ENCODE measurements at places on chromosomes 11 and 22.
A peak's percentile ranks its signal among the peaks of the same experiment; 100 is the strongest.

GRCh38 chr11:73942010-73942409 lies 8.8 kb upstream of the DNAJB13 start:
- no peak for DNase-seq

GRCh38 chr11:77276271-77276670 lies 25.2 kb downstream of the GDPD4 start:
- no peak for DNase-seq

DNA sequence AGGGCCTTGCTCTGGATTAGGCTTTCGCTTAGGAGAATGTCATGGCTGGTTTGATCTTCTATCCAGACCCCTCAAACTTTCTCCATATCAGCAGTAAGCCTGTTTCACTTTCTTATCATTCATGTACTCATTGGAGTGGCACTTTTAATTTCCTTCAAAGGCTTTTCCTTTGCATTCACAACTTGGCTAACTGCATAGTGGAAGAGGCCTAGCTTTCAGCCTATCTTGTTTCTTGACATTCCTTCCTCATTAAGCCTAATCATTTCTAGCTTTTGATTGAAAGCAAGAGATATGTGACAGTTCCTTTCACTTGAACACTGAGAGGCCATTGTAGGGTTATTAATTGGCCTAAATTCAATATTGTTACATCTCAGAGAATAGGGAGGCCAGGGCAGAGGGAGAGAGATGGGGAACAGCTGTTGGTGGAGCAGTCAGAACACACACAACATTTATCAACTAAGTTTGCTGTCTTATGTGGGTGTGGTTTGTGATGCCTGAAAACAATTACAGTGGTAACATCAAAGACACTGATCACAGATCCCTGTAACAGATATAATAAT lies 37.7 kb upstream of the APOBEC3A start:
- DNase-seq, result no peak

- peak; percentile 8 for DNase-seq
Measured at GRCh38 chr11:69142895-69143294, 12.8 kb upstream of the SMIM38 start.

- no peak for DNase-seq
Measured at GRCh38 chr11:95723361-95723942, 66.1 kb downstream of the FAM76B start.

DNA sequence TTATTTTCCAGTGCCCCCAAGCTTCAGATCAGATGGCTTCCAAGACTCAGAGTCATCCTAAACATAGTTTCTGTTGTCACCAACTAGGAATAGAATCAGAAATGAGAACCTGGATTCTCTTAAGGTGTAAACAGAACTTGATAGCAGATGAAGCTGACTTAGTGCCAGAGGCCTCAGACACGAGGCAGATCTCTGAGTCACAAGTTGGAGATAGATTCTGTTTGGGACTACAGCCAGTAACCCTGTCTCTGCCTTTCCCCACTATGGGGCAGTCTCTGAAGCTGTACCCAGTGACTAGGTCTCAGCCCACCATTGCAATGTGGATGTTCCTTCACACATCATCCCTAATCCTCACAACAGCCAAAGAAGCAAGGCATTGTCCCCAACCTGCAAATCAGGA lies 25.4 kb downstream of the NEU3 start:
- DNase-seq, result no peak

- DNase-seq, result no peak
Measured at GRCh38 chr11:118886681-118887111, 3.0 kb downstream of the CXCR5 start.

GRCh38 chr11:76234416-76235232 lies 28.3 kb upstream of the WNT11 start:
- peak; percentile 85 for DNase-seq

DNA sequence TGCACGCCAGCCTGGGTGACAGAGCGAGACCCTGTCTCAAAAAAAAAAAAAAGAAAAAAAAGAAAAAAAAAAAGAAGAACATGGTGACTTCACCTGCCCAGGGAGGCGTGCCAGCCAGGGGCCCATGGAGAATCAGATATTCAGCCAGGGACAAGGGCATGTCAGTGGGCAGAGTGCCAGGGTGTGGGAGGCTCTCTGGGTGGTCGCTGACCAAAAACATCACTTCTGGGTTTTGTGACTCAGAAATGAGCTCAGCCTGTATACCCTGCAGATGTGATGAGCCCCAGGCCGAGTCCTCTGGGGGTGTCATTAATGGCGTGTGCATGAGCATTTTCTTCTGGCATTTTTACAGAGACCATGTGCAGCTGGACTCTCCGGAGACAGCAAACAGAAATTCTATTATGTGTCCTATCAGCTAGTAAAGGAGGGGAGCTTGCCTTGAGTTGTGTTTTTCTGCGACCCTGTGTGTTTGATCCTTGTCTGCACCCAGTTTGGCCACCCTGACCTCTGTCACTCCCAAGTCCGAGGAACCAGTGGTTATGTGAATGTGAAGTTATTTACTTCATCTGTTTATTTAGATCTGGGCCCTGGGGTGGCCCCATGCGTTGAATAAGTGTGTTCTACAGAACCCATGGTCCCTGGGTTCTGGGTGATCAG lies 53.6 kb downstream of the BCR start:
- DNase-seq, result no peak

DNA sequence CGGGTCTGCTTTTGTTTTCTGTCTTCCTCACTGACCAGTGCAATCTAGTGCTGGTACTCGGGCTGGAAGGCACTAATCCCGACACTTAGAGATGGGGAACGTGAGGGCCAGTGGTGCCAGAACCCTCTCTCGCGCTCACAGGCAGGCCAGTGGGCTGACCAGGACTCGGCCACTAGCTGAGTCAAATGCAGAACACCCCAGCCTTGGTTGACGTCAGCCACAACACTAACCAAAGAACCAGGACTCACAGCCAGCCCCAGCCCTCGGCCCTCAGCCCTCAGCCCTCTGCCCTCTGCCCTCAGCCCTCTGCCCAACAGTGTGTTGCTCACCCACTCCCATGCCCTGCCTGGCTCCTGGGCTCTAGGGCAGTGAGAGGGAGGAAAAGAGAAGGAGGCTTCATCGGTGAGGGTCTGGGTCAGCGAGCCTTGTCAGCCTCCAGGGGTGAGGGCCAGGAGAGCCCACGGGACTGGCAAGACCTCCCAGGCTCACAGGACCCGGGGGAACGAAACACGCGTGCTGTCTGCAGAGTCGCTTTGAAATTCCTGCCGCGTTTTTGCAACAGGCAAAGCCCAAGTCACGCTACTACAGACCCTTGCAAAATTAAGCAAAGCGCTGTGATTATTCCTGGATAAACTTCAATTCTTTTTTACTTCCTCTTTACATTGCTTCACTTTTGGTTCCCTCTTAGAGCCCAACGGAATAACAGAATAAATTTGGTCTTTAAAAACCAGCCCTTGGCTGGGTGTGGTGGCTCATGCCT lies 27.5 kb downstream of the KIAA0930 start:
- DNase-seq, result no peak

- no peak for DNase-seq
Measured at GRCh38 chr11:113593698-113594308, 112.3 kb downstream of the TMPRSS5 start.

DNA sequence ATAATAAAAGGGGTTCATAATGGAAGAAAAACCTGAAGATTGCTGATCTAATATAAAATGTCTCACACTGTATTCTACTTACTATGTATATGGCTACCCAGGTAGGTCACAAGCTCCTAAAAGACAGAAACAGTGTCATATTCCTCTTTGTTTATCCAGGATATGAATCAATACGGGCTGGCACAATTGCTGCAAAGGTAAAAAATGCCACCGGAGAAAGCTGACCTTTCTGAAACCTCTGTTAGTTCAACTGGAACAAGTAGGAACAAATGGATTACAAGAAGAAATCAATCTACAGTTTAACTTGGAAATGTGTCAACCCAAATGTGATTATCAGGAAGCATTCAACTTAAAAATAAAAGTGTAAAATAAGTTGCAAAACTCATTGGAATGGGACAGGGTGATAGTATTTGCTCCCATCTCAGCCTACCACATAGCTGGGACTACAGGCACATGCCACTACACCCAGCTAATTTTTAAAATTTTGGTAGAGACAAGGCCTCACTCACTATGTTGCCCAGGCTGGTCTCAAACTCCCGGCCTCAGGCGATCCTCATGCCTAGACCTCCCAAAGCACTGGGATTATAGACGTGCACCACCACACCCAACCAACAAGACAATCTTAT lies 27.6 kb downstream of the SLC35F2 start:
- no peak for DNase-seq

DNA sequence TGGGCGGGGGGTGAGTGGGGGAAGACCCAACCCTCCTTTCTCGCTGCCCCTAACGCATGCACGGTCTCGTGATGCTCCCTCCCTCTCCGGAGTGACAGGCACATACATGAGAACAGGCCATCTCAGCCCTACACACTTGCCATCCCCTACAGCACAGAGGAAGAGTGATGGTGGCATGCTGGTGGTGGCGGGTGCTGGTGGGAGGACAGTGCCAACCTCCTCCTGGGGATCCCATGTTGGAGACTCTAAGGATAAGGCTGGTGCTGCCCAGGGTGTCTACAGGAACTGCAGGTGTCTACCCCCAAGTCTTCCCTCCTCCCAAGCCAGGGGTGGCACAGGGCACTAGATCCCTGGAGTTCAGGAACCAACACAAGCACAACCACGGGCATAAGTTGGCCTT lies 6.7 kb upstream of the NLRX1 start:
- no peak for DNase-seq

- no peak for DNase-seq
Measured at GRCh38 chr11:41237382-41237781, 222.1 kb downstream of the LRRC4C start.

DNA sequence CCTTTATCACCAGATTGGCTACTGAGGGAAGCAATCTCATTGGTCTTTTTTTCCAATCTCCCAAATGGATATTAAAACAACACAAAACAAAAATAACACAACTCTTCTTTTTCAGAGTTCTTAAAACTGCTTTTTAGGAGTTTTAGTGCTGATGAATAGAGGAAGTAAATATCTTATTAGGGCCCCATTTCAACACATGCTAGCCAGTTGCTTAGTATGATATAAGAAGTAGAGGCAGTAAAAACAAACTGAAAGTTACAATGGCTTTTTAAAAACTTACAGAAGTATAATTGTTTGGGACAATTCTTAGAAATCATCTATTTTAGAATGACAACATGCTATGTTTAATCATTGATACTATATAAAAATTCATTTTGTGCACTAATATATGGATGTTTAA lies 3.4 kb downstream of the C11orf71 start:
- DNase-seq, result no peak
